SK-N-SH (cell line): ENCODE measurements at places on chromosomes 5 and 9. TPM values are rescaled to one million over a fixed set of nuclear protein-coding genes. Genes with fewer than 3 reads are reported as not detected.

DNA sequence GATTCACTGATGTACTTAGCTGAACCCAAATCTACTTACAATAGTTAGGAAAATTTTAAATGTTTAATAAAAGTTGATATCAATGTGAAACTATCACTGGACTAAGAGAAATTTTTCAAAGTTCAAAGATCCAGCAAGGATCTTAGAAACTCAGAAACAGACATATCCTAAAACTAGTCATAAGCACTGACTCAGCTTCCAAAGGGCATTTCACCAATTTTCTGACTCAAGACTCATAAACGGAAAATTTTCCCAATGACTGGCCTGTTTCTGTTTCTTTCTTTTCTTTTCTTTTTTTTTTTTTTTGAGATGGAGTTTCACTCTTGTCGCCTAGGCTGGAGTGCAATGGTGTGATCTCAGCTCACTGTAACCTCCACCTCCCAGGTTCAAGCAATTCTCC, 66.6 kb downstream of the CDC14B start:
- H3K4me3 ChIP-seq = no peak overlapping the region
- H3K36me3 ChIP-seq = peaks cover 10% of the 10 kb centered on the region
- DNase-seq = no peak
- peaks cover 26% of the 10 kb centered on the region for H3K4me1 ChIP-seq
- peak overlapping the region; percentile 95 for H3K27ac ChIP-seq

DNA sequence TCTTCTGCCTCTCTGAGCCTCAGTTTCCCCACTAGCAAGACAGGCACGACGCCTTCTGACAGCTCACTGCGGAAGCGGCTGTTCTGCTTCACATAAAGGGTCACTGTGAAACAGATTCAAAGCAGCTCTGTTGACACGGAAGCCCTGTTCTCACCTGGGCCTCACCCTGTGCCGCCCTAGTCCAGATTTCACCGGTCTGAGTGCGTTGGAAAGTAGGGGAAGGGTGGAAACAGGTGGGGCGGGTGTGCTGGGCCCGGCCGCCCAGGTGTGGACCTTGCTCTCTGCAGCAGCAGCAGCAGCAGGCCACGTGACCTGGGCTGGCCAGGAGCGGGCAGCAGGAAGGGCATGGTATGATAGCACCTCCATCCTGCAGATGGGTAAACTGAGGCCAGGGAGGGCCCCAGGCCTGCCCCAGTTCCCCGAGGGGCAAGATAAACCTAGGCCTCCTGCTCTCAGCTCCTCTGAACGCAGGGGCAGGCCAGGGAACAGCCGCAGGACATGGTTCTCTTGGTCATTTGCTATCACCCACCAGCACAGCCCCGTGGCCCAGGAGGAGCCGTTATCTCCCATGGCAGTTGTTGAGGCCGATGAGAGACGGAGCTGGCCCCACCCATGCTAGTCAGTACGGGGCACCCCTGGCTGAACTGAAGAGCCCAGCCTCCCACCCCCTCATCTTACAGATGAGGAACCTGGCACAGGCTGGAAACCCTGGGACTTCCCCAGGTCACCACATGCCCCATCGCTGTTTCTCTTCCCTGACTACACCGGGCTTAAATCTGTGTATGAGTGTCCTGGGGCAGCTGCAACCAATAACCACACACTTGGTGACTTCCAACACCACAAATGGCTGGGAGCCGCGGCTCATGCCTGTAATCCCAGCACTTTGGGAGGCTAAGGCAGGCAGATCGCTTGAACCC, 12.1 kb downstream of the PTGES2 start:
- H3K36me3 ChIP-seq = no peaks in the 10 kb centered on the region
- H3K27ac ChIP-seq = no peak overlapping the region
- H3K4me3 ChIP-seq = no peak overlapping the region
- no peaks in the 10 kb centered on the region for H3K27me3 ChIP-seq
- no peak for DNase-seq
- H3K4me1 ChIP-seq = 0 out of 2 replicates have a peak, but pooled peaks cover 4% of the 10 kb centered on the region

The C5orf46 gene
- polyA plus RNA-seq = 4.1 and 7.1 TPM in 2 replicates

The CDHR2 gene
- polyA plus RNA-seq = 0.02 TPM in 1 of 2 replicates, not detected in the other

The OTULINL gene
- 0.26 and 0.62 TPM in 2 replicates for polyA plus RNA-seq

The KIF4B gene
- polyA plus RNA-seq = 0.02 and 0.03 TPM in 2 replicates

The SPRY4 gene
- polyA plus RNA-seq = 12.2 and 18.0 TPM in 2 replicates

The SPINK5 gene
- polyA plus RNA-seq = not detected in 2 replicates

- H3K27ac ChIP-seq = no peak overlapping the region
- H3K4me1 ChIP-seq = no peaks in the 10 kb centered on the region
- no peaks in the 10 kb centered on the region for H3K27me3 ChIP-seq
- no peak for DNase-seq
- H3K36me3 ChIP-seq = no peaks in the 10 kb centered on the region
Observed at GRCh38 chr5:173535166-173535975, 81.1 kb downstream of the BOD1 start.

The PRRX2 gene
- 0.83 and 0.84 TPM in 2 replicates for polyA plus RNA-seq

- H3K27ac ChIP-seq = no peak overlapping the region
- H3K27me3 ChIP-seq = no peaks in the 10 kb centered on the region
- DNase-seq = no peak
- H3K4me1 ChIP-seq = 0 out of 2 replicates have a peak, but pooled peaks cover 10% of the 10 kb centered on the region
- no peak overlapping the region for H3K4me3 ChIP-seq
Observed at GRCh38 chr5:81517462-81517861, 123.5 kb upstream of the ACOT12 start.

DNA sequence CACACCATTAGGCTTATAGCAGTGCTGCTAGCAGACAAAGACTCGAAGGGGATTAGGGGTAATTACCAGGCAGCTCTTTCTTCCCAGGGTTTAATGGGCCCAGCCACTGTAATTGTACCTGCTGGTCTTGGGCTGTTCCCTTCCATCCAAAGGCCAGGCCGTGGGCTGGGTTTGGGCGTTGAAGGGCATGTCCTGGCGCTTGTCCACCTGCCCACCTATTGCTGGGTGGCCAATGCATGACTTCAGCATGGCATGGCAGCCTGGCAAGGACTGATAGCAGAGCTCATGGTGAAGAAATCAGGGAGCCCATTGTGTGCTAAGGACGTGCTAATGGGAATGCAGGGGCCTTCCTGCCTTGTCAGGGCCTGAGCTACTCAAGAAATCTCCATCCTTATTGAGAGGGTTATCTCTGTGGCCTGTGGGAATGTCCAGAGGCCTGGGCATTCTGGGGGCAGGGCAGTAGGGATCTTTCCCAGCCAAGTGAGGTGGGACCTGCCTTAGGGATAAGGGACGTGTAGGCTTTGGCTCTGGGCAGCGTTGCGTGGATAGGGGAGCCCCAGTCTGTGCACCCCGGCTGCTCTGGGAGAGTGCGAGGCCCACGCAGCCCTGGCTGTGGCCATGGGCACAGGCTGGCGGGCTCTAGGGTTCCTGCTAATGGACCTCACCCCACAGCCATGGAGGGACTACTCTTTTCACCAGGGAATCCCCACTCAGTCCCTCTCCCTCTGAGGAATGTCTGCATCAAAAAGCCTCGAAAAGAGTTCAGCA, 116.1 kb upstream of the PITX1 start:
- H3K27ac ChIP-seq = no peak overlapping the region
- DNase-seq = no peak
- H3K4me1 ChIP-seq = no peaks in the 10 kb centered on the region
- no peaks in the 10 kb centered on the region for H3K27me3 ChIP-seq

DNA sequence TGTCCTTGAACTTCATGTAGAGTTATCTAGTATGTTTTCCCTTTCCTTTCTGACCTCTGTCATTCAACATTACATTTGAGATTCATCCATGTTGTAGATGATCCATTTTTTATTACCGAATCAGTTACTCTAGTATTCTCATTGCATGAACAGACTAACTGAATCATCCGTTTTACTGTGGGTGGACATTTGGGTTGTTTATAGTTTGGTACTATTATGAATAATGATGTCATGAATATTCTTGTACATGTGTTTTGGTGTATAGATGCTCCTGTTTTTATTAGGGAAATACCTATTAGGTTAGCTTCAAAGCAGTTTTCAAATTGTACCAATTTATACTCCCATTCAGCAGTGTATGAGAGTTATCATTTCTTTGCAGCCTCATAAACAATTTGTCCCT, 94.3 kb upstream of the NIPAL4 start:
- H3K36me3 ChIP-seq = peaks cover 23% of the 10 kb centered on the region
- no peak overlapping the region for H3K27ac ChIP-seq
- H3K4me3 ChIP-seq = no peak overlapping the region
- H3K27me3 ChIP-seq = no peaks in the 10 kb centered on the region
- peaks cover 35% of the 10 kb centered on the region for H3K4me1 ChIP-seq

The MEF2C gene
- polyA plus RNA-seq = 0.93 and 1.2 TPM in 2 replicates

The PCDHB9 gene
- 1.4 and 2.4 TPM in 2 replicates for polyA plus RNA-seq

- no peaks in the 10 kb centered on the region for H3K36me3 ChIP-seq
- H3K27me3 ChIP-seq = no peaks in the 10 kb centered on the region
- no peak overlapping the region for H3K4me3 ChIP-seq
Observed at GRCh38 chr9:77556396-77556795, 91.7 kb downstream of the GNA14 start.

- H3K4me1 ChIP-seq = peaks cover 2% of the 10 kb centered on the region
- H3K4me3 ChIP-seq = no peak overlapping the region
- H3K27ac ChIP-seq = peak overlapping the region; percentile 75
- no peak for DNase-seq
- H3K27me3 ChIP-seq = no peaks in the 10 kb centered on the region
- no peaks in the 10 kb centered on the region for H3K36me3 ChIP-seq
Observed at GRCh38 chr5:52709167-52709925, 78.4 kb upstream of the ITGA1 start.

DNA sequence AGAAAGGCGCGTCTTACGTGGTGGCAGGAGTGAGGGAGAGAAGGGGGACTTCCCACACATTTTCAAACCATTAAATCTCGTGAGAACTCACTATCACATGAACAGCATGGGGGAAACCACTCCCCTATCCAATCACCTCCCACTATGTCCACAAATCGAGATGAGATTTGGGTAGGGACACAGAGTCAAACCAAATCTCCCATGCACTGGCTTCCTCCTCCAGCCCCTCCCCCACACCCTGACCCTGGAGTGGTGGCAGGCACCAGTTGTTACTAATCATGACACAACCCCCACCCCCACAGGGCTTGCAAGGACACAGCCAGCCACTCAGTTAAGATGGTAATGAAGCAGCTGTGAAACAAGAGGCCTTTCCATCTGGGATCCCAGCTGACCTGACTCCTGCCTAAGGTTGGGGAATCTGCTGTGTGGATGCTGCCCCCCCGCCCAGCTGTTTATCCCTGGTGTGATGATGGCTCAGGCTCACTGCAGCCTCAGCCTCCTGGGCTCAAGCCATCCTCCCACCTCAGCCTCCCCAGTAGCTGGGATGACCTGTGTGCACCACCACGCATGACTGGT, 57.1 kb upstream of the FUBP3 start:
- H3K4me3 ChIP-seq = no peak overlapping the region
- no peaks in the 10 kb centered on the region; the same call in 1 of the 2 replicates for H3K4me1 ChIP-seq
- H3K27ac ChIP-seq = no peak overlapping the region
- DNase-seq = peak; percentile 58
- no peaks in the 10 kb centered on the region for H3K36me3 ChIP-seq

DNA sequence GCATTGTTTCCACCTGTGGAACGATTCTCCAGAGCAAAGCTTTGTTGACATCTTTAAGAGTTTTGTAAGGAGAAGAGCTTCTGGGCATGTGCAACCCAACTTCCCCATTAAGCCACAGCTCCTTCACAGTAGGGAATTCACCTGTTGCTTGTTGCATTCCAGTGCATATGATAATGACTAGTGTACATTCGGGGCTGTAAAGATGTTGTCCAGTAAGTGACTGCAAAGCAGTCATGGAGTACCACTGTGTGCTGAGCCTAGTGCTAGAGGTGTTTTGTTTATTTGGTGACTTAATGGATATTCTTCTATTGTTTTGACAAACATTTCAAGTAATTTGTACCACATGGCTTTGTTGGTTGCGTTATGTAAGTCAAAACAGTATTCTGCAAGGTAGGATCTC, 12.8 kb downstream of the UGCG start:
- no peaks in the 10 kb centered on the region for H3K27me3 ChIP-seq
- H3K4me1 ChIP-seq = no peaks in the 10 kb centered on the region; the same call in 1 of the 2 replicates
- no peaks in the 10 kb centered on the region for H3K36me3 ChIP-seq
- H3K4me3 ChIP-seq = no peak overlapping the region

DNA sequence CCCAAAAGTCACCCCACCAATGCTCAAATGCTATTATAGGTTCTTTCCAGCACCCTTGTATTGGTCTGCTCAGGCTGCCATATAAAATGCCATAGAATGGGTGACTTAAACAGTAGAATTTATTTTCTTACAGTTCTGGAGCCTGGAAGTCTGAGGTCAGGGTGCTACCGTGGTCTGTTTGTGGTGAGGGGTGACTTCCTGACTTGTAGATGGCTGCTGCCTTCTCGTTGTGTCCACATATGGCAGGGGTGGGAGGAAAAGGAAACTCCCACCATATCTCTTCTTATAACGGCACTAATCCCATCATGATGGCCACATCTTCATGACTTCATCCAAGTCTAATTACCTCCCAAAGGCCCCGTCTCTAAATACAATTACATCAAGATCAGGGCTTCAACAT, 257.8 kb upstream of the TARS1 start:
- DNase-seq = no peak
- no peak overlapping the region for H3K4me3 ChIP-seq
- H3K27me3 ChIP-seq = no peaks in the 10 kb centered on the region
- no peaks in the 10 kb centered on the region for H3K36me3 ChIP-seq
- no peaks in the 10 kb centered on the region for H3K4me1 ChIP-seq
- no peak overlapping the region for H3K27ac ChIP-seq

- no peaks in the 10 kb centered on the region; the same call in 1 of the 2 replicates for H3K4me1 ChIP-seq
- no peak overlapping the region for H3K4me3 ChIP-seq
- H3K27ac ChIP-seq = no peak overlapping the region
- no peaks in the 10 kb centered on the region for H3K27me3 ChIP-seq
Observed at GRCh38 chr9:78261403-78262001, 25.6 kb downstream of the CEP78 start.

The STC2 gene
- polyA plus RNA-seq = 5.9 and 9.1 TPM in 2 replicates

GRCh38 chr5:33166522-33166921, 274.2 kb upstream of the TARS1 start:
- no peaks in the 10 kb centered on the region for H3K4me1 ChIP-seq
- no peaks in the 10 kb centered on the region for H3K27me3 ChIP-seq
- DNase-seq = no peak

DNA sequence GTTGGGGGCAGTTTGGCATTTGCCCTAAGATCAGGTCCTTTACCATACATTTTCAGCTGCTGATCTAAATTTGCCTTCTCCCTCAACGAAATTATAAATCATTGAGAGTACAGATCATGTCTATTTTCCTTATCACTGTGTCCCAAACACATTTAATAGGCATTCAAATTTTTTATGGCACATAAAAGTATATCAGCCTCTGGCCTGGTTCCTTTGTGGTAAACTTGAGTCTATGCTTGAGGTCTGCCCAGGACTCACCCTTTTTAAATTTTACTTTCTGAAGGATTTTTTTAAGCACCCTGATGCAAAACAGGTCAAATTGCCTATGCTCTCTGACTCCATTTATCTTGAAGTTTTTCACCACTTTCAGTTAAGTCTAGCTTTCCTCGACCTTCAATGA, 163.6 kb upstream of the GRIN3A start:
- DNase-seq = no peak
- no peaks in the 10 kb centered on the region for H3K27me3 ChIP-seq
- H3K4me3 ChIP-seq = no peak overlapping the region
- no peak overlapping the region for H3K27ac ChIP-seq

The ABLIM3 gene
- polyA plus RNA-seq = 5.2 and 5.9 TPM in 2 replicates

The ISL1 gene
- 15.2 and 15.5 TPM in 2 replicates for polyA plus RNA-seq

The PCDHB6 gene
- 3.9 and 5.0 TPM in 2 replicates for polyA plus RNA-seq

The TAF1L gene
- polyA plus RNA-seq = 0.02 TPM in 1 of 2 replicates, not detected in the other

- H3K4me3 ChIP-seq = no peak overlapping the region
- H3K27me3 ChIP-seq = no peaks in the 10 kb centered on the region
- DNase-seq = peak; percentile 31
- H3K27ac ChIP-seq = no peak overlapping the region
- no peaks in the 10 kb centered on the region for H3K36me3 ChIP-seq
Observed at GRCh38 chr5:61768692-61769281, 436.7 kb downstream of the ZSWIM6 start.

- no peaks in the 10 kb centered on the region for H3K4me1 ChIP-seq
- H3K27ac ChIP-seq = no peak overlapping the region
- no peaks in the 10 kb centered on the region for H3K27me3 ChIP-seq
- DNase-seq = no peak
Observed at GRCh38 chr5:19655627-19656026, 332.4 kb downstream of the CDH18 start.
